ENCODE measurements at places on chromosomes 7 and 10. TPM values are rescaled to one million over a fixed set of nuclear protein-coding genes. Genes with fewer than 3 reads are reported as not detected.

The BHLHA15 gene
- not detected for total RNA-seq

The ANKRD1 gene
- 40.0 TPM for total RNA-seq

The PTPRN2 gene
- 2.3 TPM for total RNA-seq

The CRHR2 gene
- not detected for total RNA-seq

The ZNF117 gene
- total RNA-seq: 4.7 TPM

The ZNF12 gene
- total RNA-seq: 19.9 TPM

The FZD8 gene
- total RNA-seq: 5.1 TPM

The LIPM gene
- total RNA-seq: not detected

The IL2RA gene
- total RNA-seq: not detected

The FFAR4 gene
- total RNA-seq: not detected

The JCAD gene
- not detected for total RNA-seq

The HOXA4 gene
- total RNA-seq: 4.9 TPM

GRCh38 chr10:79103585-79103984 is 34.8 kb downstream of the ZMIZ1 start:
- peak; percentile 63 for DNase-seq

DNA sequence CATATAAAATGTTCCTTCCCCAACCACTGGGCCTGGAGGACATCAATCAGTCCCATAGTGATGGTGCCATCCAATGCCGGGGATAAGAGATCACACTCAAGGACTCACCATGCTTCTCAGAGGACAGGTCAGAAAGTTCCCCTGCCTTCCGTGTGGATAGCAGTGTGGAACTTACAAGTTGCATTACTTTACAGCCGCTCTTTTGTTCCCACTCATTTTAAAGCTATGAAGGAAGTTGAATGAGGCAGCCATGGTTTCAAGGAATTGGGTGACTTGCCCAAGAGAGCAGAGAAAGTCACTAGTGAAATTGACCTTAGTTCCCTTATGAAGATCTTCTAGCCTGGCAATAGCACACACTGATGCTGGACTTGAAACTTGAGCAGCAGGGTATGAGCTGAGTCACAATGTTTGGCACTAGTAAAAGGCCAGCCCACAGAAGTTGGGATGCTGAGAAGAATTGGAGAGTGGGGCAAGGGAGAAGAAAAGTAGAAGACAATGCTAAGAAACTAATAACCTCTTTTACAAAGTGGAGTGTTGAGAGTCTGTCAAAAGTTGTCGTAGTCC is 78.7 kb downstream of the CXCL12 start:
- peak; percentile 89 for DNase-seq

DNA sequence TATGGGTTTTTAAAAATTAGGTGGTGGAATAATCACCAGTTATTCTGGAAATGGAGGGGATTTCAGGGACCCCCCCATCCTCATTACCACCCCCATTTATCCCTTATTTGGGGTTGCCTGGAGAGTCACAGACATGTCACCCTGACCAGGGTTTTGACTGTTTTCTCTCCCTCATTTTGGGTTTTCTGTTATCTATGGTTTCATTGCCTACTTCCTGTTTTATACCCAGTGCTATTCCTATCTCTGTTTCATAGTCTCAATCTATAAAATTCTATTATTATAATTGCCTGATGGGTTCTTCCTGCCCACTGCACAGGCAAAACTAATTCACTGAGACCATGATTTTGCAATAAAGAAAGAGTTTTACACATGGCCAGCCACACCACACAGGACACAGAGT is 15.9 kb upstream of the FAM221A start:
- DNase-seq: no peak

GRCh38 chr10:49359349-49360270 is 36.3 kb downstream of the DRGX start:
- peak; percentile 23 for DNase-seq

GRCh38 chr7:142506601-142507000 is 242.7 kb upstream of the PRSS1 start:
- no peak for DNase-seq

GRCh38 chr7:101747053-101747878 is 70.2 kb upstream of the CUX1 start:
- DNase-seq: no peak

- DNase-seq: peak; percentile 68
These were observed 407.5 kb upstream of the AUTS2 start for GRCh38 chr7:69190763-69191162.

- peak; percentile 51 for DNase-seq
These were observed 1.5 kb upstream of the SKIDA1 start for GRCh38 chr10:21526860-21527597.

DNA sequence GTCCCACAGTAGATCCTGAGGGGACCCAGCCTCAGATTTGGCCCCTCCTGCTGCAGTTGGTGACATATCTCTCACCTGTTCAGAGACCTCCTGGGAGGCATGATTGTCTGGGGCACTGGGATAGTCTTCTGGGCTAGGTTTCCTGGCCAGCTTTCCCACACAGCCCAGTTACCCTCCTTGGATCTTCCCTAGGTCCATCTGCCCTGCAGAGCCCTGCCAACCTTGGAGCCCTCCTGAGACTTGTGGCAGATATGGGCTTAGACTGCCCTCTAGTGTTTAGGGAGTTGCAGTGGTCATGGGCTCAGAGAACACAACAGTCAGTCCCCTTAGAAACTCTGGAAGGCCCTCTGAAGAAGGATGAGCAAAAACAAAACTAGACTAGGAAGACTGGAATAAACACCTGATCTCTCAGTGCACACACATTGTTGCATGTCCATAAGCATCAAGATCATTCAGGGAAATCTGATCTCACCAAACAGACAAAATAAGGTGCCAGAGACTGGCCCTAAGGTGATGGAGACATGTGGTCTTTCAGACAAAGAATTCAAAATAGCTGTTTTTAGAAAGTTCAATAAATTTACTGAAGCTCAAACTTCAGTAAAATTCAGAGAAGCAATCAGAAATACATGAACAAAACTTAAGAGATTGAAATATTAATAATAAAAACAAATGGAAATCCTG is 324.6 kb downstream of the ATRNL1 start:
- peak; percentile 53 for DNase-seq

- DNase-seq: peak; percentile 86
These were observed 10.3 kb downstream of the SFXN3 start for GRCh38 chr10:101041252-101041761.

DNA sequence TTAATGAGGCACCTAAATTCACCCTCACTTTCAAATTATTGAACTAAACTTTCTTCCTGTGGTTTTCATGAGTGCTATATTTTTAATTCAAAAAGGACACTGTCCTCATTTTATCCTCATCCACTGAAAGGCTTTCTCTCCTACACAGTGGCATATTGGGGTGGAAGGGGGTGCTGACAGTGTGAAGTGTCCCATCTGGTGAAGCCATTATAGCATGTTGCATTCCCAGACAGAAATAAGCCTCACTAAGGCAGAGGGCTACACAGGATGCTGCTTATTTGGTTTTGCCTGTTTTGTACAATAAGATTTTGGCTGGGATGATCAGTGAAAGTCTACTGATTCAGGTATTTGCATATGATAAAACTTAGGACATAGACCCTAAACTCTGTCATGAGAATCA is 82.4 kb upstream of the INHBA start:
- no peak for DNase-seq

GRCh38 chr10:77910524-77911145 is 15.9 kb downstream of the DLG5 start:
- DNase-seq: no peak

DNA sequence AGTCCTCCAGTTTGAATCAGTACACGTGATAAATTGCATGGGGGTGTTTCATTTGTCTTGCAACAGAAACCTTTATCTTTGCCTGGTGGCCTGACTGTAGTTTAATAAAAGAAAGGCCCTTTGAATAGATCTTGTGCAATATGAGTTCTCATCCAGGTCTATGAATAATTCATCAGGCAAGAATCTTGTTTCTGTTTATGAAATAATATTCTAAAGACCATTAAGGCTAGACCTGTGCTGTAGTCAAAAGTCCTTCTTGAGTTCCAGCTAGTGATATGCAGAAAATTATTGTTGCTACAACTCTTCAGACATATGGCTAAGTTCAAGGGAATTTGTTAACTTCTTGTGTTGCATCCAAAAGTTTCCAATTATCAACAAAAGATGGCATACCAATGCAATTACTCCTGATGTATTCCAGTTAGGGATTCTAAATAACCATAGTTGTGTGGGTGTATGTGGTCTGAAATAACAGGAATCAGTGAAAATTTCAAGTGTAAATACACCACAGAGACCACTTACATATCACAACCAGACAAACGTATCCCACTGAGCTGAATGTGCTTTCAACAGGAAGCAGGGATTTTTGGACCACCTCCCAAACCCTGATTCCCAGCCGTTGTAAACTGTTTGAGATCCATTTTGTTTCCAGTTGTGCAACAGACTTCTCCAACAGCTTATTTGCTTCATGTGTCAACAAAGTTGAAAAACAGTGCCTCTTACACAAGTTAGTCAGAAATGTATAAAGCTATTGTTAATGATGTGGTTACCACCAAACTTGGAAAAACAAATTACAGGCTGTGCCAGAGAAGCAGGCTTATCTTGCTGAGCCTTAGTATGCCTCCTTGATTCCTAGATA is 54.7 kb upstream of the BICC1 start:
- peak; percentile 59 for DNase-seq

DNA sequence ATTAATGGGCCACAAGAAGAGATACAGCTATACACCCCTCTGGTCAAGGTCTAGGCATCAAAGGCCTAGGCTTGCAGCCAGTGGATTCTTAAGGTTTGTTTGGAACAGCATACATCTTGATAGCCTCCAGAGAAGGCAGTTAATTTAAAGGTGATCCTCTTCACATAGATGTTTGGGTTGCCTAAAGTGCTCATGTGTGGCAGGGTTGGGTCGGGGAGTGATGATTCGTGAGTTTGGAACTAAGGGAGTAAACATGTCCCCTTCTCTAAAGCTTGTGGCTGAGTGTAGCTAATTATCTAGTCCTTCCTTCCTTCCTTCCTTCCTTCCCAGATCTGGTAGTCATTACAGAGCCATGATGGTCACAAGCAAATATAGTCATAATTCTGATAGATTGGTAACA is 12.4 kb downstream of the PCLO start:
- DNase-seq: peak; percentile 10

DNA sequence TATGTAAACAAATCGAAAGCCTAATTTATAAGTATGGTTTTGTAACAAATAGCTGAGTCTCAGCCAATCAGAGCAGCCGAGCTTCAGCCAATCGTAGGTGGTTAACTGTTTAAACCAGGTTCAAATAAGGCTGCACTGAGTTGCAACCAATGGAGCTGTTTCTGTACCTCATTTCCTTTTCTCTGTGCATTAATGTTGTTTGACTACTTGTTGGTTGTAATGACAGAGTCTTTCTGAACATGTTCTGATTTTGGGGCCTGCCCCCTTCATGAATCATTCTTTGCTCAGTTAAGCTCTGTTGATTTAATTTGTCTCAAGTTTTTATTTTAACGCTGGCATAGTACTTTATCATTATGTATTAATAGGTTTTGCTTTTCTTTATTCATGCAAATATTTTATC is 14.6 kb downstream of the OTUD1 start:
- peak; percentile 3 for DNase-seq

GRCh38 chr7:6401536-6401935 is 46.2 kb downstream of the DAGLB start:
- no peak for DNase-seq

- peak; percentile 12 for DNase-seq
These were observed 28.5 kb upstream of the HDAC9 start for GRCh38 chr7:18467011-18467410.

DNA sequence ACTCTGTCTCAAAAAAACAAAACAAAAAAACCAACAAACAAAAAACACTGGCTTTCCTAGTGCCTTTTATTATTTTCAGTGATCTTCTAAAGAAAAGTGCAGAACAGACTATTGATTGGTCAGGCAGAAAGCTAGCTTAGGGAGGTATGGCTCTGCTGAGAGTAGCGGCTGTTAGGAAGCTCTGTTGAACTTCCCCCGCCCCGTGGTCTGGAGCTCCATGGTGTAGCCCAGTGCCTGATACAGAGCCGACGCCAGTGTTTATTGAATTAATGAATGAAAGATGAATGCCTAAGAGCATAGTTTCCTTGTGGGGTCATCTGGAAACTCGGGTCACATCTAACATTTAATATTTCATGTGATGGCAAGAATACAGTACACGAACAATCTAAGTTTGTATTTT is 90.5 kb upstream of the ARMC3 start:
- DNase-seq: no peak

GRCh38 chr7:101502466-101503098 is 126.5 kb downstream of the MYL10 start:
- DNase-seq: no peak

DNA sequence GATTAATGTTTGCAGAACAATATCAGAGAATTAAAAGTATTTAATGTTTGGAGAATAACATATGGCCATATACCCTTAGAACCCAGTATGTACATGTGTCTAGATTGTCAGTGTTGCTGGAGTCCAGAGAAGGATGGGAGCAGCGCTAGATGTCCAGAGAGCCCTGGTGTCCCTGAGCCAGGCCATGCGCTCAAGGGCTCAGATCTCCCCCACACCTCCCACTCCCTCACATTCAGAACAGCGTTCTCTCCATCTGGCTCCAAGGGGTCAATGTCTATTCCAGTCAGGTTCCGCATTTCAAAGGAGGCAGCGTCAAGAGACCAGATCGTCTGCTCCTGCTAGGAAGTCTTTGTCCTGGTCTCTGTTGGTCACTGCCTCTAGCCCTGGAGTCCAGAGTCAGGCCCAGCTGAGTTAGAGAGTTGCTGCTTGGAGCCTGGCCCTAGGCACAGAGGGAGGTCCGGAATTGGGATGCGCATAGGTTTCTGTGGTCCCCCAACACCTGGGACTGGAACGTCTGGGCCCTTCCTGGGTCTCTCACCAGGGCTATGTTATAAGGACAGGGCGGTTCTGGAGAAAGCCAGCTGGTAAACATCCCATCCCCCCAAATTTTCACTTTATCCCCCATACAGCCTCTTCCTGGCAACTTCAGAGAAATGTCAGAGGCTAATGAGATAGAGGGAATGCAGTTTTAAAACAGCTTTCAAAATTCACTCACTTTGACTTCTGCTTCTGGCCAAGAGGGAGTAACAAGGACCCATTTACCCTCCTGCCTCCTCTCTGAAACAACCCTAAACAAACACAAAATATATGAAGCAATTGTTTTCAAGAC is 6.5 kb upstream of the WDR86 start:
- DNase-seq: no peak

DNA sequence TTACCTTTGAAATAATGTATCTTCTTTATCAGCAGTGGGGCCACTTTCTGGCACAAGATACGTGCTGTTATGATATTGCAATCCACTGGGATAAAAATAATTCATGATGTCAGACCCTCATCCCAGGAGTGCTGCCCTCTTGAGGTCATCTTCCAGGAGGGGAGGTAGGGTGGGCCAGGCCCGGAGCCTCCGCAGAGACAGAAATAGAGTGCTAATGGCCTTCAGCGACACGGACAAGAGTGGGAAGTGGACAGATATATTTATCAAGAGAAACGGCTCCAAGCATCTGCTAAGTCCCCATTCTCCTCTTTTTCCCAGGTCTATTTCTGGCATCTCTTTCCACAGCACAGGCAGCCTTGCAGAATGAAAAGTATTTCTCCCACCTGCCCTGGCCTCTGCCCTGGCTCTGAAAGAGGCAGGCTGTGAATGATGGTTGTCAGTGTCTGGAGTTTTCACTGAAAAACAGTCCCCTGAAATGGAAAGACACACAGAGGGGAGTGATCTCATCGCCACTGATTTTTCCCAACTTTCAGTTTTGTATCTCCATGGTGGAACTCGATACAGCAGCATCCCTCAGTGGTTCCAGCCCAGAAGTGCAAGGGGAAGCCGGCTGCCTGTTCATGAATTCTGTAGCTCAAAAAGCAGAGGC is 251.7 kb upstream of the MYO3A start:
- DNase-seq: peak; percentile 11

- no peak for DNase-seq
These were observed 10.4 kb downstream of the PMPCB start for GRCh38 chr7:103307503-103308231.

- DNase-seq: no peak
These were observed 32.1 kb downstream of the BTRC start for GRCh38 chr10:101385866-101386658.
